GM04503 (cell line): ENCODE measurements at places on chromosomes 6 and 20.

- DNase-seq: no peak
These were observed 14.8 kb downstream of the TRIM31 start for GRCh38 chr6:30097902-30098768.

GRCh38 chr6:36641543-36641942 is 37.0 kb upstream of the CDKN1A start:
- no peak for DNase-seq

DNA sequence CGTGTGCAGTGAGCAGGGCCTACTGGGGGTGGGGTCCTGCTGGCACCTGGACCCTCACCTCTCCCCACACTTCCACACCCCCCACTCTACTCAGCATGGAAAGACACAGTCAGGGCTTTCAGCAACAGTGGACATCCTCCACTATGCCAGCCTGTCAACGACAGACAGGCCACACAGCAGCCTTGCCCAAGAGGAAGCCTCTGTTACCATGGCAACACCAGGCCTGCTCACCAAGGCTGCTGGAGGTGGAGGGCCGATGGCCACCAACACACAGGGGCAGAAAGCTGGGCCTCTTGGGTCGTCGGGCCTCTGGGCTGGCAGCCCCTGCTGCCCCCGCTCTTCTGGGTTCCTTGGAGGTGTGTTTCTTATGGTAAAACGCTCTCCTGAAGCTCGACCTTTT is 13.6 kb downstream of the BNIP5 start:
- no peak for DNase-seq

GRCh38 chr20:43996240-43996930 is 81.7 kb downstream of the TOX2 start:
- DNase-seq: no peak

GRCh38 chr20:49219924-49220831 is 962 bp downstream of the DDX27 start:
- no peak for DNase-seq

- no peak for DNase-seq
These were observed 127.9 kb downstream of the GRM4 start for GRCh38 chr6:34018026-34018425.

DNA sequence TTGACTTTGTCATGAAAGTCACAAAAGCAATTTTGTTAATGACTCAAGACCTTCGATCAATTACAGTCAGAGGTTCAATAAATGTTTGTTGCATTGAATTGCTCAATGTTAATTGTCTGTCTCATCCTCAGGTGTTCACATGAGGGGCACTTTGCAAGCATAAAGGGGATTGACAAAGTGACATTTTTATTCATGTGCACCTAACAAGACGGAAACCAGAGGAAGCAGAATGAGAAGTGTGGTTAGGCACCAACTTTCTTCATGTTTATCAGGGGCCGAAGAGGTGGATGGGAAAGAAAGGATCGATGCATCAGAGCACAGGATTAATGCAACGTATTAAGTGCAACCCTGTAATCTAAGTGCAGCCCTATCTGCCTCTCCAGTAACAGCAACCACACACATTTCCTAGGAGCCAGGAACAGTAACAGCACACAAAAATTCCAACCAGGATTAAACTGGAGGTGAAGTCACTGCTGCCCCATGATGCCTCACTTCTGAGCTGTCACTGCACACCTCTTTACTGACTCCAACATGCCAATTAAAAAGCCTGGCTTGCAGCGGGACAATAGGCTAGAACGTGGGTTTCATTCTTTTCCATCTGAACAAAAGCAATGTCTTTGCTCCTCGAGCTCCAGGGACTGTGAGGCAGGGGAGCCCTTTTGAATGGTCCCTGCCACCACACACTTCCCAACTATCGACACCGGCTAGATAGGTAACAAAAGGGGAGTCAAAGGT is 262.7 kb downstream of the CD83 start:
- DNase-seq: no peak

DNA sequence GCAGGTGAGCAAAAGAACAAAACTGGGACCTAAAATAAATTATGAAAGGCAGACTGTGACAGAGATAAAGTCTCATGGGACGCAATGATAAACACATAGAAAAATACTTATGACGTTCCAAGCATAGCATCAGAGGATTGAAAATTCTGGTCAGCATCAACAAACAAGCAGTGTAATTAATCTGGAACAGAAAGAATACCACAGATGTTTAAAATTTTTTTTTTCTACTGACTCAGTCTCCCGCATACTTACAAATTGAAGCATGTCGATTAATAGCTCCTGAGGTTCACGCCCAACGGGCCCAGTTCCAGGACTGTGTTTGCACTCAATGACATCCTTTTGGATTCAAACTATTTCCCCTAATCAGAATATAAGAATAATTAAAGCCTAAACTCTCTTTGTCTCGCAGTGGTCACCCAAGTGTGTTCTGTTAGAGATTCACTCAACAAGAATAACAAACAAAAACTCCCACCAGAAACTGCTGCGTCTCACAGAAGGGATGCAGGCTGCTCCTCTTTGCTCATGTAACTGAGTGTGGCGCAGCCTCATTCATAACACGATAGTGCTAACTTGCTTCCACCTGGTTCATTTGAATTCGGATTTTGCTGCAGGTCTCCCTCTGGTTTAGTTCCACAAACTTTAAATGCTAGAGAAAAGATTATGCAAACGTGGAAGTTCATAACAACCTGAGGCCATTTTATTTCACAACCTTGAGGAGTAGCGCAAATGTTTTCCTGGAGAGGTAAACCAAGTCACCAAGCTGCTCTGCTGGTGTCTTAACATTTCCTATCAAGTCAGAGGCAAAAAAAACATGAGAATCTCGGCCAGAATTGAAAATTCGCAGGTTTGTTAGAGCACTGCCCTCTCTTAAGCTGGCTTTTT is 69.0 kb upstream of the CITED2 start:
- DNase-seq: no peak

- no peak for DNase-seq
These were observed 21.4 kb upstream of the ULBP3 start for GRCh38 chr6:150090328-150090727.

- no peak for DNase-seq
These were observed 30.2 kb downstream of the EPHA7 start for GRCh38 chr6:93389192-93389591.

GRCh38 chr20:61535536-61535935 is 283.5 kb downstream of the CDH4 start:
- DNase-seq: no peak

DNA sequence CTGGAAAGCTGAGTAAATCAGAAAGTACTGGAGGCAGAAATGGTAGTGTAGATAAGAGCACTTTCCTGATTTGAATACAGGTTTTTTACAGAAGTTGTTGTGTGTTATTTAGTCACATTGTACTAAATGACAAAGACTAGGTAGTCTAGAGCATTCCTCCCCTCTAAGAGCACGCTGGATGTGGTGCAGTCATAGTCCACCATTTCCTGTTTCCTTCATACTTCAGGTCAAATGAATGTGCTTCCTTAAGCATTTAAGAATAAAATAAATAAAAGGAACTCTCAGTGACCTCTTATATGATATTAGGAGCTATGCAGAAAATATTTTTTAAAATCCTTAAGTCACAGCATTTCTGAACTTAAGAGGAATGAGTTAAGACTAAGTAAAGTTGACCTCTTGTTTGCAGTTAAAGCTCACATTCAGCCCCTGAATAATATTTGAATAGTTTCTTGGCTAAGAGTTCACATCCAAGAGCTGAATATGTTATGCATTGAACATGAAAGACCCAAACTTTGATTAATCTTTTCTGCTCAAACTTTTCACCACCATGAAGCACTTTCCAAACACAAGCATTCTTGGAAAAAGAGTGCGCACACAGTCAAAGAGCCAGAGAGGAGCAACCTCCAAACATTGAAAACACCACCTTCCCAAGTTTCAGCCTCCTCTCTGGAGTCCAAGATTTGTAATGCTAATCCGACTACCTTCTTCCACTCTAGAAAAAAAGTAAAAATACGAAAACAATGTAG is 53.4 kb upstream of the TMEM30A start:
- DNase-seq: no peak

DNA sequence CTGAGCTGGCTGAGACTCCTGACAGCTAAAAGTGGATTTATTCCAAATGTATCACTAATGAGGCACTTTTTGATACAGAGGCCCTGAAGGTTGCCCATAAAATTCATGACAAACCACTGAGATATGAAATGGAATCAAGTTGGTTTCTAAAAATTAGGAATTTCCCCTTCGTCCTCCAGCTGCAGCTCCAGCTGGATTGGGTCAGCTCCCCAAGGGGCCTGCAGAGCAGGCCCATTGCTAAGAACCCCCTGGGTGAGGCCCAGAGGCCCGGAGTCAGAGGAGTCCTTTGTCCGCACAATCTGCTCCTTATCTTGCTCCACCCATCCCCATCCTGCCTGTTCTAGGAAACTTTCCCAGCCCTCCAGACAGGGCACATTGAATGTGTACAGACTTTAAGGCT is 163.5 kb upstream of the TOP1 start:
- no peak for DNase-seq

- no peak for DNase-seq
These were observed 19.6 kb upstream of the TRAM2 start for GRCh38 chr6:52596371-52597028.

DNA sequence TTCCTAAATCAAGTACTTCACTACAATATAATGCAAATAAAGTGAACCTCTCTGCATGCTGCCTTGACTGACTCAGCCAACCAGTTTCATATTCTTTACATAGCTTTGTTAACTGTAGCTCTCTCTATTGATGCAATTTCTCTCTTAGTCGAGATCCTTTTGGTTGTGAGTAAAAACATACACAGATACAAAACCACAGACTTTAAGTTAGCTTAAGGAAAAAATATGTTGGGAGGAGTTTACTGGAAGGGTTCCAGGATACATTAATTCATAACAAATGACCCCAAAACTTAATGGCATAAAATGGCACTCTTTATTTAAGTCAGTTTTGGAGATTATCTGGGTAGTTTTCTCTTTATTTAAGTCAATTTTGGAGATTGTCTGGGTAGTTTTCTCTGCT is 15.7 kb downstream of the HTR1E start:
- DNase-seq: no peak

GRCh38 chr6:128412680-128413079 is 107.7 kb downstream of the PTPRK start:
- no peak for DNase-seq

GRCh38 chr6:56370561-56371211 is 123.3 kb upstream of the COL21A1 start:
- DNase-seq: no peak

GRCh38 chr6:14763139-14763538 is 482.7 kb upstream of the JARID2 start:
- DNase-seq: no peak

DNA sequence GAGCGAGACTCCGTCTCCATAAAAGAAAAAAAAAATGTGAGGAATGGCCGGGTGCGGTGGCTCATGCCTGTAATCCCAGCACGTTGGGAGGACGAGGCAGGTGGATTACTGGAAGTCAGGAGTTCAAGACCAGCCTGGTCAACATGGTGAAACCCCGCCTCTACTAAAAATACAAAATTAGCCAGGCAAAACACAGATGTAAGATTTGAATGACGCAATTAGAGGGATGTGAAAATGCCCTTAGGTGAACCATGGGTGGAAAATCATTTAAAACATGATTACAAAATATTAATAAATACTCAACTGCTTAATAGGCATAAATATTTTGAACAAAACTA is 20.9 kb downstream of the COL9A3 start:
- DNase-seq: no peak

DNA sequence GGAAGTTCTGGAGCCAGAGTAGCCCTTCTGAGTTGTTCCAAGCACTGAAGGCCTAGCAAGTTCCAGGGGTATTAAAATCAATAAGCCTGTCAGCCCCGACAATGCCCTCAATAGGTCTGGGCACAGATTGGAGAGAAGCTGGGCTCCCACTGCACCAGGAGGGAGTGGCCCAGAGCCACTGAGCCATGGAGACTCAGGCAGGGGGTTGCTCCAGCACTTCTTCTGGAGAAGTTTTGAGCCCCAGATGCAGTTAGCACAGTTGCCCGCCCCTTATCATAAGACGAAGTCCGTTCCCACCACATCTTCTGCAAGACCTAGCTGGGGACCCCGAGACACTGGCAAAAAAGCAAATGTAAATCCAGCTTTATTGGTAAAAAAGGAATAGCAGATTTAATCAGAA is 13.0 kb downstream of the DEFB132 start:
- no peak for DNase-seq

- DNase-seq: no peak
These were observed 15.8 kb downstream of the ABHD12 start for GRCh38 chr20:25374842-25375241.

DNA sequence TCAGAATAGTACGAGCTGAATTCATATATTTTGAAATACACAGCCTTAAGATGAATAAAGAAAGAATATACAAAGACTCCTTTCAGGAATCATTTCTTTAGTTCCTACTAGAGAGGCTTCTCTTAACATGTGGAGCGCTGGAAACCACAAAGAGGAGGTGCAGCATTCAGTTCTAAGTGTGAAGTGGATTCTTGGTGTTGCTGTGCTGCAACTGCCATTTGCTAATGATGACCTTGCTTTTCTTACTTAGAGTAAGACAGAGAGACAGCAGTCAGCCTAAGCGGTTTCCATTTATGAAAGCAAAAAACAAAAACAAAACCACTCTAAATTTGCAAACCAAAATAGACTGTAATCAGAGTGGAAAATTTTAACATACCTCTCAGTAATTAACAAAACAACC is 629.0 kb downstream of the EPHA7 start:
- DNase-seq: no peak

DNA sequence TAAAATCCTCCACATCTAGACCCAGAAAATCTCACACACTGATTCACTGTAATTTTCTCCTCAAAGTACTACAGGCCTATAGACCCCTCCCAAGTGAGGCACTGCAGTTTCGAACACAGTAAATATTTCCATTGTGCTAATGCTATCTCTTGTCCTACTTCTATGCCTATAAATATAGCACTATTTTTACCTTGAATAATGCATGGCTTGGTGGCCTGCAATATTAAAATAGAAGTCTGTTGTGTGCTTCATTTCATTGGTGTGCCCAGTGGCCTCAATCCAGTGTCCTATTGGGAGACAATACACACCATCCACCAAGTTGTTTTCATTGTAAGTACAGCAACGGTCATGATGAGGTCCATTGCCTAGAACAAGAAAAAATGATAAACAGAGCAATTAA is 49.4 kb downstream of the EPM2A start:
- no peak for DNase-seq

DNA sequence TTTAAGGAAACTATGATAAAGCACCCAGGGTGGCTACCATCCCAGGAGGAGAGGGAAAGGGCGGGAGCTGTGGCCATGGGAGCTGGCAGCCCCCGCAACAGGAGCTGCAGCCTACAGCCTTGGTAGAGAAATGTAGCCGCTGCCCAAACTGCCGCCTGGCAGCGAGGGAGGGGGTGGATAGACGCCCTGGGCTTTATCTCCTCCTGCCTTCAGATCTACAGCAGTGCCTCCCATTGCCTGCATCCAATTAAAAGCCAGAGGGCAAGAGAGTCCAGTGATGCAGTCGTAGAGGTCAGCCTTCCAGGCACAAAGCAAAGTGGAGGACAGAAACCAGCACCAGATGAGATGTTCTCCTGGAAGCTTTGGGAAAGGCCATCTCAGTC is 35.0 kb upstream of the ZFAND3 start:
- DNase-seq: no peak

DNA sequence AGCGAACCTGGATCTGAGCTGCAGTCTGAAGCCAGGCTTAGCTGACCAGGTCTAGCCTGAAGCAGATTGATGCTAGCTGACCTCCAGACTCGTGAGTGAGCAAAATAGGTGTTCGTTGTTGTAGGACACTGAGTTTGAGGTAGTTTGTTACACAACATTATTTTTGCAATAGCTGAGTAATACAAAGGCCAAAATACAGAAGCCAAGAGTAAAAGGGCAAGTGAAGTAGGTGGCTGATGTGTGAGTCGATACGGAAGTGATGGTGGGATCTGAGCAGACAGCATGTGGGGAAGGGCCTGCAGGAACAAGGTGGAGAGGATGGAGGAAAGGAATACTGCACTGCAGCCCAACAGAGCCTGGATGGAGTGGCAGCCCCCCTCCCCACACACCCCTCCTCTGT is 8.5 kb upstream of the SPATS1 start:
- DNase-seq: no peak
